PC-9 (cell line): ENCODE measurements at places on chromosomes 6 and 20.

DNA sequence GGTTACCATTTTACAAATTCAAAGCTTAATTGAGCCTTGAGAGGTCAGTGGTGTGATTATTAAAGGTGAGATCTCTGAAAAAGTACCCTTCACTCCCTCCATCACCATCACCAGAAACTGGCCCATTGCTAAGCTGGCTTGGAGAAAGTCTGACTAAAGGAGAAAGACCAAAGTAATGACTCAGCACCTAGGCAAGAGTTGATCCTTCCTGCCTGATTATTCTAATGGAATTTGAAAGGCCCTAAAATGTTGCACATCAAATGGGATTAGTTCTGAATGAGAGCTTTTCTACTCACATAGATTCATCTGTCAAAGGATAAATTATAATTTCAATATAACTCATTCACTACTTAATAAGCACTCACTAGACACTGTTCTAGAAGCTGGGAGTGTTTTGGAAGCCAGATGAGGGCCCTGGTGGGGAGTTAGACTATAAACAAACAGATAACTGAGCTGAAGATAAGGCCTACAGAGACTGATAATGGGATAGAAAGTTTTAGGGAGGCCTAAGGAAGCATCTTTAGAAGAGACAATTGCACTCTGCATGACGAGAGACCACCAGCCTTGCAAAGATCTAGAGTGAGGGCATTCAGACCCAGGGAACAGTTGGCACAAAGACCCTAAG, 366.7 kb downstream of the SYNE1 start:
- H3K36me3 ChIP-seq = no peaks in the 10 kb centered on the region
- no peak overlapping the region for H3K27ac ChIP-seq
- H3K4me3 ChIP-seq = no peak overlapping the region
- peaks cover 44% of the 10 kb centered on the region for H3K4me1 ChIP-seq
- DNase-seq = no peak

DNA sequence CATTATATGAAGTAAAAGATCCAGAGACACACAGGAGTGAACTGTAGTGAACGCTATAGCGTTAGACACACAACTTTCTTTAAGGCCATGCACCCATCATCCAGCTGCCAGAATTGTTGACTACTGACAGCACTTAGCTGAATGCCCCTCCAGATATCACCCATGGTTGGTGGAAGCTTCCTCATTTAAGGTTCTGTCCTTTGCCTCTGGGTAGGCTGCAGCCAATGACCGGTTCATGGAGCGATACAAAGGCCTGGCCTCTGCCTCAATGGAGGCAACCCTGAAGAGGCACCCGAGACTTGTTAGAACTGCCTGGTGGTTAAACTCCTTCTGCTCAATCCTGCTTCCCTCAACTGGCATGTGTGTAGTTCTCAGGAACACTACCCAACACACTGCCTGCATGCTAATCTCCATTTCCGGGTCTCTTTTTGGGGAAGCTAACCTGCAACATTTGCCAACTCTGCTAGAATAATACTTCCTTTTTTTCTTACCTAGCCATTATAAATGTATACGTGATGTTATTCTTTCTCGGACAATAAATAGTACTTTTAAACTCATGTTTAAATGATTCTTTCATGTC, 49.8 kb upstream of the THEMIS start:
- no peak overlapping the region for H3K27ac ChIP-seq
- no peak for DNase-seq
- no peaks in the 10 kb centered on the region for H3K4me1 ChIP-seq
- no peaks in the 10 kb centered on the region for H3K27me3 ChIP-seq

GRCh38 chr20:2691663-2692035, 931 bp upstream of the EBF4 start:
- no peak for DNase-seq
- H3K4me1 ChIP-seq = no peaks in the 10 kb centered on the region
- H3K4me3 ChIP-seq = no peak overlapping the region
- peaks cover 71% of the 10 kb centered on the region for H3K27me3 ChIP-seq
- no peaks in the 10 kb centered on the region for H3K36me3 ChIP-seq

GRCh38 chr6:130136798-130137197, 86.0 kb downstream of the SAMD3 start:
- no peak overlapping the region for H3K4me3 ChIP-seq
- no peaks in the 10 kb centered on the region for H3K4me1 ChIP-seq
- H3K27me3 ChIP-seq = no peaks in the 10 kb centered on the region
- H3K36me3 ChIP-seq = no peaks in the 10 kb centered on the region
- no peak overlapping the region for H3K27ac ChIP-seq

DNA sequence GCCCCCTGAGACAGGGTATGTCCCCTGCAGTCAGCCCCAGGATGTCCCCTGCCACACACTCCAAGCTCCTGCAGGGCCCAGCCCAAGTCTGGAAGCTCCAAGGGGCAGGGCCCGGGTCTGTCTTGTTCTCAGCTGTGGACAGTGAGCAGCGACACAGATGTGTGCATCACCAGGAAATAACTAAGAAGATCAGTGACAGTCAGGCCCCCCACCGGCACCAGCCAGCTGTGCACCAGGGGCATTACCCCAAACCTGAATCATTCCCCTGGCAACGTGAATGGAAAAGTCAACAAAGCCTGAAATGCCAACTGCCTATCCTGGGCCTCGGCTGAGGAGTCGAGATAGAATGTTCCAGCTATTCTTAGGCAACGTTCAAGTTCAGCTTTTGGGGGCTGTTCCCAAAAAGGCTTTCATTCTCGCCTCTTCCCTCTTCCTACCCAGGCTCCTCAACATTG, 105.0 kb downstream of the PREX1 start:
- H3K4me3 ChIP-seq = no peak overlapping the region
- H3K27ac ChIP-seq = no peak overlapping the region
- peaks cover 6% of the 10 kb centered on the region; the same call in 1 of the 2 replicates for H3K4me1 ChIP-seq
- H3K36me3 ChIP-seq = no peaks in the 10 kb centered on the region

DNA sequence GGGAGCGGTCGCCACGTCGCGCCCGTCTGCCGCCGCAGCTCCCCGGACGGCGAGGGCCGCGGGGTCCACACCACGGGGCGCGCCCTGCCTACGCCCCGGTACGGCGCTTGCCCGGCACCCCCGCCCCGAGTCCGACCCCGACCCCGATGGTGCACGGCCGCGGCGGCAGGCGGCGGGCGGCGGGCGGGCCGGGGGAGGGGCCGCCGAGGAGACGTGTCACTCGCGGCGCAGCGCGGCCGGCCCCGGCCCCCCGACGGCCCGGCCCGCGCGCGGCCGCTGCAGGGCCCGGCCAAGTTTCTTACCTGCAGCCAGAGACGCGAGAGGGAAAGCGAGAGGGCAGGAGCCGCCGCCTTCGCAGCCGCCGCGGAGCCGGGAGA, 328 bp downstream of the RRBP1 start:
- H3K4me1 ChIP-seq = peaks cover 24% of the 10 kb centered on the region
- H3K4me3 ChIP-seq = peak overlapping the region; percentile 66
- no peak for DNase-seq
- H3K27ac ChIP-seq = peak overlapping the region; percentile 37; the same call in 1 of the 2 replicates
- peaks cover 35% of the 10 kb centered on the region for H3K27me3 ChIP-seq
- H3K36me3 ChIP-seq = peaks cover 7% of the 10 kb centered on the region; the same call in 1 of the 2 replicates

DNA sequence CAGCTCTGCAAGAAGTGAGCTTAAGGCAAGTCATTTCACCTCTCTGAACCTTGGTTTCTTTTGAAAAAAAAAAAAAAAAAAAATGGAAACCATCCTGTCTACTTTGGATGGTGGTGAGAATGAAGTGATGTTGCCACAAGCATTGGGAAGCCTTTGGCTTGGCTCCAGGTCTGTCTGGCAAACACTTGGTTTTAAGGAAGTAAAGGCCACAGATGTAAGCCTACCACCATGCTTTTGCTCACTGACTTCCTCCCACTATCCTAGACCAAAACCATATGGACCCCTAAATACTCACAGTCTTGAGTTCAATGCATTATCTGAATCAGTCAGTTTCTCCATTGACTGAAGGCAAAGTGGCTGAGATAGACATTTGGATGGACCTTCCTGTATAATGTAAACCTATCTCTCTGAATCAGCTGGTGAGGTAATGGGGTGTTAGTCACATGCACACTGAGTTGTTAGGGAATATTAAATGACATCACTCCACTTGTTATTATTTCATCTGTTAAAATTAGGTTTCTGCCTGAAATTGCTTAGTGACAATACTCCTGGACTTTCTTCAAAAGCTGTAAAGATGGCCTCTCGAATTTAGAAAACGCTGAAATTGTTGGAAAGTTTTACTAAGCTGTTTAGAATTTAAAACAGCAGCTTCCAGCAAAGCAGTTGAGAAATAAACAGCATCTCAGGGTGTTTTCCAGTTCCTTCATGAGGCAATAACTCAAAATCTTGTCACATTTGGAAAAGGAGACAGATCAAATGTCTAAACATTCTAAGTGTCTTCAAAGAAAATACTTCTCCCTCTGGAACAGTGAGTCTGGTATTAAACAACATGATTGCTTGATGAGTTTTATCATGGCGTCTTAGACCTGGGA, 833.5 kb downstream of the DHX35 start:
- H3K4me3 ChIP-seq = no peak overlapping the region
- H3K4me1 ChIP-seq = no peaks in the 10 kb centered on the region
- H3K27me3 ChIP-seq = no peaks in the 10 kb centered on the region
- H3K27ac ChIP-seq = no peak overlapping the region
- DNase-seq = no peak
- H3K36me3 ChIP-seq = no peaks in the 10 kb centered on the region

DNA sequence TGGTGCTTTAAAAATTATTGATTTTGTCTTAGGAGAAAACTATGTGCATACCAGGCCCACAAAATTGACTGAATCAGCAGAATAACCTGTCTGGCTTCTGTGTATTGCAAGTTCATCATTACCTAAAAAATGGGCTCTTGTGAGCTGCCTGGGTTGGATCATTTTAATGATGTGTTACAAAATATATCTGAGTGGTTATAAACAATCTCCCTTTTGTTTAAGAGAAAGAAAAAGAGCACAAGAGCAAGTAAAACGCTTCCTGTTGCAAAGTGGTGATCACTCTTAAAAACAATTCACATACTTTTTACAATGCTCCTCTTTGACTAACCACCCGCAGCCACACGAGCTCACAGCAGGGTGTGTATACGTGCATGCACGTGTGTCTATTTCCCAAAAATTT, 335.1 kb downstream of the HDGFL1 start:
- no peaks in the 10 kb centered on the region for H3K36me3 ChIP-seq
- H3K27ac ChIP-seq = no peak overlapping the region
- no peaks in the 10 kb centered on the region; the same call in 1 of the 2 replicates for H3K4me1 ChIP-seq
- DNase-seq = no peak

DNA sequence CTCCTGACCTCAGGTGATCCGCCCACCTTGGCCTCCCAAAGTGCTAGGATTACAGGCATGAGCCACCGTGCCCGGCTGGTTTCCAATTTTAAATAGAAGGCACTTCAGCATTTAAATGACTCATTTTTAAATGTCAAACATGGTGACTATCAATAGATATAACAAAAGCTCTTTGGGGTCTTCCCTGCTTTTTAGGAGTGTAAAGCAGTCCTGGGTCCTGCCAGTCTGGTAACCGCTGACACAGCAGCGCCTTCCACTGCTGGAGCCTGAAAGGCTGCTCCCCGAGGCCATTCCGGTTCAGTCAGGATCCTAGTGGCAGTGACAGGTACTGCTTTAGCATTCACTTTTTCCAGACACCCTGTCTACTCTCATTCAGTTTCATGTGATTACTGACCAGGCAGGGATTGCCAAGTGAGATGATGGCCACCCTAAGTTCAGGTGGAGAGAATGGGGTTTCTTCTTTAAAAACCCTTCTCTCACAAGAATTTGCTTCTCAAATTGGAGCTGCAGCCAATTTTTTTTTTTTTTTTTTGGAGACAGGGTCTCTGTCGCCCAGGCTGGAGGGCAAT, 5.1 kb downstream of the DIDO1 start:
- no peak overlapping the region for H3K27ac ChIP-seq
- no peak overlapping the region for H3K4me3 ChIP-seq
- peaks cover 27% of the 10 kb centered on the region for H3K4me1 ChIP-seq
- peak; percentile 53 for DNase-seq
